ENCODE measurements at places on chromosomes 11 and 22. TPM values are rescaled to one million over a fixed set of nuclear protein-coding genes. Genes with fewer than 3 reads are reported as not detected.

The NCAM1 gene
- total RNA-seq, result not detected

The INPPL1 gene
- total RNA-seq, result 121 TPM

The FUT4 gene
- total RNA-seq, result 0.67 TPM

The TMEM45B gene
- not detected for total RNA-seq

The ST14 gene
- not detected for total RNA-seq

Measured in SK-MEL-5 (cell line).